Activated CD4-positive, alpha-beta T cell treated with anti-CD3 and anti-CD28 coated beads, Interleukin-2, amount 50 U/mL, for 24 hours (primary cell): ENCODE measurements at places on chromosomes 13 and 19.
A peak's percentile ranks its signal among the peaks of the same experiment; 100 is the strongest.

DNA sequence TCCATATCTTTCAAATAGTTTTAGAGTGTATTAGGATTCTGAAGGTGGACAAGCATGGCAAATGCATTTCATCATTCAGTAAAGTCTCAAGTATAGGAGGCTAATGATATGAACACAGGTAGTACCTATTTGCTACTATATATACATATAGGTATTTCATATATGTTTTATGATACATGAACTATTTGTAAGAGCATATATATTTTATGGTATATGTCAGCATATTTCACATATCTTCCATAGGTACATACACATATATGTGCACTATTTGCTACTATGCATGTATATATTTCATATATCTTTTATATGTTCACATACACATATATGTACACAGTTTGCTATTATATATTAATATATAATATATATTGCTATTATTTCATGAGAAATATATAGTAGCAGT lies 1291.7 kb upstream of the MIR17HG start:
- no peak for DNase-seq

DNA sequence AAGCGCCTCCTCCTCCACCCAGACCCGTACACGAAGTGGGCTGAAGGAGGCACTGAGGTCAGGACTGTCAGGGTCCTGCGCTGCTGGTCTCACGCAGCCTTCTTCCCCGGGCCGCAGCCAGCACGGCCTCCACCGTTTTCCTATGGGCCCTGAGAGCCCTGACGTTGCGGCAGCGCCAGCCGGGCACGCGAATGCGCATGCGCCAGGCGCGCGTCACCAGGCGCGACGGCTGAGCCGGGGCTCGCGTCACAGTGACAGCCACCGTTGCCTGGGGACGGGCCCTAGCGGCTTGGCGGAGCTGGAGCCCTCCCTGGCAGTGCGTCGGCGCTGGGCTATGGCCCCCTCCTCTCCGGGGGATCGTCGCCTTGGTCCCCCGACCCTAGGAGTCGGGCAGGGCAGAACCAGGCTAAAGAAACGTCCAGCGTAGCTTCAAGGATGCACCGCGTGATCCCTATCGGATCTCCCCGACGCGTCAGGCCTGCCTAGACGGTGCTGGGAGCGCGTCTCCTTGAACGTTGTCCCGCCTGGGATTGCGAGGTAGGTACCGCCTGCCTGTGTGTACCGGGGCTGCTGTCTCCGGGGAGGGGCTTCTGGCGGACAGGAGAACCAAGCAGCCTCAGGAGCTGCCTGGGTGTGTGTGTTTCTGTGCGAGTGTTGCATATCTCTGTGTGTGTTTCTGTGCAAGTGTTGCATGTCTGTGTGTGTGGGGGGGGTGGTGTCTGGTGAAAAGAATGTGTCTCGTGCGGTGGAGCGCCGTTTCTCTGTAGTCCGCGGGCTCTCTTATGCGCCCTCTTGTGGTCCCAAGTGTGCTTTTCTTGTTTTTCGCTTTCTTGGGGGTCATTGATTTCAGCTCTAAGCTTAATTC lies 43.2 kb downstream of the ZNF571 start:
- no peak for DNase-seq

DNA sequence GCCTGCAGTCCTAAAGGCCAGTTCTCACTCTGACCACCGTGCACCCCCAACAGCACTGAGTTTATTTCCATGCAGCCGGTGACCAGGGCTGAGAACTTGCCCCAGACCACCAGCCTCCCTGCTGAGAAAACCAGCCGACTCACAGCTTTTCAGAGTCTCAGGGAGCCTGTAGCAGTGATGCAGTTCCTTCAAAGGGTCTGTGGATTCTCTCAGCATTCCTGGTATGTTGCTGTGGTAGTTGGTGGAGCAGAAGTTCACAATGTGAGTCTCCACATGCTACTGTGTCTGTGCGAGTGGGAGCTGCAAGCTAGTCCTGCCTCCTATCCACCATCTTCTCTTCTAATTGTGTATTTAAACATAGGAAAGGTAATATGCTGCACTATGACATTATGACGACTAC lies 254.9 kb upstream of the KLF12 start:
- DNase-seq = no peak

DNA sequence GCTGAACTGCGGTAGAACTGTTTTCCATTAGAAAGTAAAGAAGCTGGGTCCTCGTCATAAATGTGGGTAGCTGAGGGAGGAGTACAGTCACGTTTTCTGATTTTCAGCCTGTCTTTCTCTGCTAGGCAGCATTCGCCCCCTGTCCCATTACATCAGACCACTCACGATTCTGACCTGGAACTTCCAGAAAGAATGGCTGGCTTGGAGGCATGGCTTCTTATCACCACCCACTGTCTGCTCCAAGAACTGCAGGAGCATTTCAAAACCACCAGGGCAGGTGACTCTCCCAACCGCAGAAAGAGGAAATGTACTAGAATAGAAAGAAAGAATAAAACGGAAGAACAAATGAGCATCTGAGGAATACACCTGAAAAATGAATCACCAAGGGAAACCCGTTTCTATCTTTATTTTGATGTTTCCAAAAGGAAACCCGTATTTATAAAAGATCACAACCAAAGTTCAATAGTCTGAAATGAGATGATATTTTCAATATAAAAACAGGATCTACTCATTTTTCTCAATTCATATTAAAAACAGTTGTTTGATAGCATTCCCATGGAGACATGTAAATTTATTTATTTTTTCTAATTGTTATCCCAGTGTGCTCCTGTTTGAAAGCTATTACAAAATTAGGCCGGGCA lies 22.1 kb upstream of the POMP start:
- peak; percentile 28 for DNase-seq

DNA sequence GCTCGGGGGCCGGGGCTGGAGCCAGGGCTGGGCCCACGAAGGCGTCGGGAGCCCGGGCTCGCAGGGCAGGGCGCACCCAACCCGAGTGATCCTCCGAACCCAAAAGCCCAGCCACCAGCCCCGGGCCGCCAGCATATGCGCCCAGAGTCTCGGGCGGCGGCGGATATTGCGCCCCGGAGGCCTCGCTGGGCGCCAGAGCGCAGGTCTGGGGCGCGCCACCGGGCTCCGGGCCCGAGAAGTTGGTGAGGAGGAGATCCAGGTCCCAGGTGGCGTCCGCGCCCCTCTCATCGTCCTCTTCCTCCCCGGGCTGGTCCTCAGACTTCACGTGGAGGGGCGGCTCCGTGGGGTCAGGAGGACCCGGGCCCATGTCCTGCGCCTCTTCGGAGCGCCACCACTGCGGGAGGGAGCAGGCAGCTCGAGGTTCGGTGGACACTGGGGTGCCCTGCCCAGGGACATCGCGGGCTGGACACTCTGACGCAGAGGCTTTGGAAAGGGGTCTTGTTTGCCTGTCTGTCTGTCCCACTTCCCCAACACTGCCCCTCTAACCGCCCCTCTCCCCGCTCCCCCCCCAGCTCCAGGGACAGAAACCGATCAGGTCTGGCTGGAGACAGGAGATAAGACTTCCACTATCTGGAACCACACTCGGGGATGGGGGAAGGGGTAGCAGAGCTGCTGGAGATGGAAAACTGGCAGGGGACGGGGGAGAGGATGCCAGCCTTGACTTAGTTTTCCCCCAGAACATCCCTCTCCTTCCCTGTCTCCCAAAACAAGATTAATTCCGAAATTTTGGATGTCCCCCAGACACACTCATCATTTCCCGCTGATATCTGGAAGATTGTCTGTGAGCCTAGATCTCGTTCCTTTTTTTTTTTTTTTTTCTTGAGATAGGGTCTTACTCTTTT lies 1.0 kb downstream of the KLF1 start:
- DNase-seq = no peak

GRCh38 chr19:50537769-50538230 lies 24.1 kb upstream of the ASPDH start:
- DNase-seq = peak; percentile 33

GRCh38 chr19:50823389-50824042 lies at the start of gene KLK1:
Gene KLK1 (minus strand): TSS chr19:50823787. CDS start chr19:50823748, 39 bp downstream.
- DNase-seq = no peak

GRCh38 chr13:93673885-93674284 lies 447.3 kb downstream of the GPC6 start:
- no peak for DNase-seq

- no peak for DNase-seq
Measured at GRCh38 chr13:97255515-97256021, 33.4 kb downstream of the MBNL2 start.

DNA sequence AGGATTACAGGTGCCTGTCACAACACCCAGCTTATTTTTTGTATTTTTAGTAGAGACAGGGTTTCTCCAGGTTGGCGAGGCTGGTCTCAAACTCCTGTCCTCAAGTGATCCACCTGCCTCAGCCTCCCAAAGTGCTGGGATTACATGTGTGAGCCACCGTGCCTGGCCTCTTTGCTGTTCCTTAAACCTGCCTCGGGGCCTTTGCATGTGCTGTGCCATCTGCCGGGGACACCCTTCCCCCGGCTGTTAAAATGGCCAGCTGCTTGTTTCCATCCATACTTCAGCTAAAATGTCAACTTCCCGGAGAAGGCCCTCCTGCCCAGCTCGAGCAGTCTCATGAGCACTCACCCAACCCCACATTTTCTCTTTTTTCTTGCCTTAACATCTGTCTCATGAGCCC lies 19.1 kb upstream of the PDE4C start:
- no peak for DNase-seq

- DNase-seq = no peak
Measured at GRCh38 chr13:29476046-29476445, 119.4 kb downstream of the SLC7A1 start.

DNA sequence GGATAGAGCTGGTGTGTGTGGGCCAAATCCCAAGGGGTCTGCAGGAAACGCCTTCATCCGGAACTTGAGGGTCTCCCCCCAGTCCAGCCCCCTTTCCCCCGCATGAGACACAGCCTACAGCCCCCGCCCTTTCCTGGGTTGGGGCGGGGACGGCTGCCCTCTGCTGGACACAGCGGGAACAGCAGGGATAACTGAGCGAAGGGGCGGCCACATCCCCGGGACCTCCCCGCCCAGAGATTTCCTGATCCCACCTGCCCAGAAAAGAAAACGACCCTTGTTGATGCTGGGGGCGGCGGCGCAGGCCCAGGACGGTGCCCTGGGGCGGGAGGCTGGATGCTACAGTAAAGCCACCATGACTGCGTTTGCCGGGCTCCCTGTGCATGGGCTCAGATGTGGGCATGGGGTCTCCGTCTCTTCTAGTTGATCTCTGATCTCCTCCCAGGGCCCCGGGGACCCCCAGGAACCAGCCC lies 14.2 kb downstream of the ONECUT3 start:
- peak; percentile 30 for DNase-seq

GRCh38 chr13:36848199-36848982 lies 29.4 kb downstream of the RFXAP start:
- no peak for DNase-seq

DNA sequence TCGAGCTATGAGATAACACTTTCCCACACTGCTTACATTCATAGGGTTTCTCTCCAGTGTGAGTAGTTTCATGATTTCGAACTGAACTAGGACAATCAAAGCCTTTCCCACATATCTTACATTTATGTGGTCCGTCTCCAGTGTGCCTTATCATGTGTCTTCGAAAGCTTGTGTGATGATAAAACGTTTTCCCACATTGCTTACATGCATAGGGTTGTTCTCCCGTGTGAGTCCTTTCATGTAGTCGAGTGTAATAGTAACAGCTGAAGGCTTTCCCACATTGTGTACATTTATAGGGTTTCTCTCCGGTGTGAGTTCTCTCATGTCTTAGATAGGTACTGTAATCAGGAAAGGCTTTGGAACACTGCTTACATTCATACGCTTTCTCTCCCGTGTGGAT lies 16.3 kb downstream of the ZNF823 start:
- no peak for DNase-seq

DNA sequence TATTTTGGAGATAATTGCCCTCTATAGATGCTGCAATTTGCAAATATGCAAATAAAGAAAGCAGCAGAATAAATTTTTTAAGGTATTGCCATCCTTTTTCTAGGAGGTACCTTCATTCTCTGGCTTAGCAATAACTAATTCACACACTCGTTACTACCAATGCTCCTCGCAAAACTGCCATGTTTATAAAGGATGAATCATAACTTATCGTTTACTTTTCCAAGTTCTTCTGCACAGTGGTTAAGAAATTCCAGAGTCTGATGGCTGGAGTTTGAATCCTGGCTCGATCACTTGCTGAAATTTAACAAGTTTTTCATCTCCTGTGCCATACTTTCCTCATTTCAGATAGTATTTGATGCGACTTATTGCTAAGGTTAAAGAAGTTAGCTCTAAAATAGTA lies 708.6 kb upstream of the KLHL1 start:
- no peak for DNase-seq

- DNase-seq = no peak
Measured at GRCh38 chr19:44925114-44925891, 10.9 kb downstream of the APOC1 start.

DNA sequence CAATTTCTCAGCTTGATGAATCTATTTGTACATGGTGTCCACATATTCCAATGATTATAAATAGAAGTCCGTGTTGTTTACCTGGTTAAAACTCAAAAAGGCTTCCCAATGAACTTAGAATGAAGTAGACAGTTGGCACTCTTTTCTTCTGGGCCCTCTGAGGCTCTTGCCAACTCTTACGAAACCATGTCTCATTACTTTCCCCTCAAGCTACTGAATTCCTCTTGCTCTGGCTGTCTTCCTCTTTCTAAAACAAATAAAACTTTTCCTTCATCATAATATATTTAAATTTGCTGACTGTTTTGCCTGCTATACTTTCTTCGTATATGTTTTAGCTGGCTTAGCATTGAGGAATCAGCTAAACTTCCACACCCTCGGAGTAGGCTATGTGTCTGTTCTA lies 139.7 kb downstream of the SLITRK6 start:
- DNase-seq = no peak

- no peak for DNase-seq
Measured at GRCh38 chr13:71610876-71611275, 256.1 kb downstream of the DACH1 start.

DNA sequence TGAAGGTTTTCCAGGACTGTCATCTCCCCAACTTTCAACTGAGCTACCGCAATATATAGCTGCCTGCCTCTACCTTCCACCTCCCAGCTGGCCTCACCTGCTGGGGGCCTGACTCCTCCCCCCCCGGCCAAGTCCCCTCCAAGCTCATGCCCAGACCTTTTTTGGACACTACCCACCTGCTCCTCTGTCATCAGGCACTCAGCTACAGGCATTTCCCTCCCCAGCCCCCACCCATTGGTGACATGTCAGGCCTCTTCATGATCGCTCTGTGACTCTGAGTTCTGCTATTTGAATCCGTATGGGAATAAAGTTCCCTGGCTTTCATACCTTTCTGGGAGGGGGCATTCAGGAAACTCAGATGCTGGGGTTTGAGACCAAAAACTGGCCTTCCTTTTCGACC lies 1.8 kb downstream of the PRKACA start:
- no peak for DNase-seq

- DNase-seq = no peak
Measured at GRCh38 chr13:28204043-28204442, 65.7 kb downstream of the PAN3 start.

GRCh38 chr13:75826391-75826790 lies 190.3 kb downstream of the LMO7 start:
- no peak for DNase-seq

GRCh38 chr19:46670813-46671212 lies 9.8 kb upstream of the DACT3 start:
- no peak for DNase-seq

GRCh38 chr13:50200569-50200968 lies 185.3 kb downstream of the KCNRG start:
- DNase-seq = no peak
